ENCODE measurements at places on chromosomes 2 and 18.

- no peak overlapping the region for H3K27ac ChIP-seq
- H3K27me3 ChIP-seq: no peaks in the 10 kb centered on the region
- no peaks in the 10 kb centered on the region for H3K36me3 ChIP-seq
These were observed 72.4 kb upstream of the YWHAQ start for GRCh38 chr2:9703085-9703678.

DNA sequence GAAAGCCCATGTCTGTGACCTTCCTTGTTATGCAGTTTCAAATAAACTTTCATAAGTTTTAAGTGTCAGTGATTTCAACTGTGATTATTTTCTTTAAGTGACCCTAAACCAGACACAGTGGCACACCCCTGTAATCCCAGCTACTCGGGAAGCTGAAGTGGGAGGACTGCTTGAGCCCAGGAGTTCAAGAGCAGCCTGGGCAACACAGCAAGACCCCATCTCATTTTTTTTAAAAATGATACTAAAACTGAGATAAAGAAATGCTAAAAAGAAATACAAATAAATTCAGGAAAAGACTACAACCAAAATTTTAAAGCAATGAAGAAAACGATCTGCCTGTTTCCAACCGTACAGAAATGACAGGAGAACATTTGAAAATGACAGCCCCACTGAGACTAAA is 54.2 kb downstream of the ROCK2 start:
- H3K4me1 ChIP-seq: peaks cover 17% of the 10 kb centered on the region
- H3K27ac ChIP-seq: no peak overlapping the region
- no peak overlapping the region for H3K4me3 ChIP-seq
- DNase-seq: no peak
- H3K36me3 ChIP-seq: no peaks in the 10 kb centered on the region

DNA sequence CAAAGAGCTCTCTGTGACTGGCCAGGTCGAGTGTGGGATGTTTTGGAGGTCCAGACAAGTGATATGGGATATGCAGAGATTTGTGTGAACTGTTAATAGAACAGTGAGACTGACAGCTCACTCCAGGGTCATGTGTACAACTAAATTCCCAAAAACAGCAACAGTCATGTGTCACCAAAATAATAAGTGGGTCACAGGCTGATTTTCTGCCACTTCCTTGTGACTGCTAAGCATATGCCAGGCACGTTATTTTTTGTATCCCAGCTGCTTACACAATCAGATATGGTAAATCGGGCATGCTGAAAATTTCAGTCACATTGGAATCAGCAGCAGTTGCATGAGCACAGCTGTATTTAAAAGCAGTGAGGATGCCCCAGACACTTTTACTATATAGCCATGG is 198.7 kb downstream of the PTGR3 start:
- no peak overlapping the region for H3K4me3 ChIP-seq
- peaks cover 12% of the 10 kb centered on the region for H3K4me1 ChIP-seq
- no peaks in the 10 kb centered on the region for H3K36me3 ChIP-seq
- H3K27me3 ChIP-seq: no peaks in the 10 kb centered on the region
- no peak for DNase-seq

GRCh38 chr18:41681138-41681880 is 273.7 kb upstream of the PIK3C3 start:
- no peak overlapping the region for H3K27ac ChIP-seq
- no peaks in the 10 kb centered on the region for H3K27me3 ChIP-seq
- H3K36me3 ChIP-seq: no peaks in the 10 kb centered on the region
- no peaks in the 10 kb centered on the region for H3K4me1 ChIP-seq

DNA sequence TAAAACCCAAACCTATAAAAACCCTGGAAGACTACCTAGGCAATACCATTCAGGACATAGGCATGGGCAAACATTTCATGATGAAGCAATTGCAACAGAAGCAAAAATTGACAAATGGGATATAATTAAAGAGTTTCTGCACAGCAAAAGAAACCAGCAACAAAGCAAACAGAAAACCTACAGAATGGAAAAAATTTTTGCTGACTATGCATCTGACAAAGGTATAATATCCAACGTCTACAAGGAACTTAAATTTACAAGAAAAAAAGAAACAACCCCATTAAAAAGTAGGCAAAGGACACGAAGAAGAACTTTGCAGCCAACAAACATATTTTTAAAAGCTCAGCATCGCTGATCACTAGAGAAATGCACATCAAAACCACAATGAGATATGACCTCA is 28.8 kb downstream of the ZBTB14 start:
- no peaks in the 10 kb centered on the region for H3K36me3 ChIP-seq
- no peak overlapping the region for H3K4me3 ChIP-seq

- no peak for DNase-seq
- H3K4me1 ChIP-seq: no peaks in the 10 kb centered on the region
These were observed 115.0 kb upstream of the EPB41L5 start for GRCh38 chr2:119897736-119898395.

All from neural progenitor cell (in vitro differentiated cells).